ENCODE measurements at places on chromosomes 3 and 15.

DNA sequence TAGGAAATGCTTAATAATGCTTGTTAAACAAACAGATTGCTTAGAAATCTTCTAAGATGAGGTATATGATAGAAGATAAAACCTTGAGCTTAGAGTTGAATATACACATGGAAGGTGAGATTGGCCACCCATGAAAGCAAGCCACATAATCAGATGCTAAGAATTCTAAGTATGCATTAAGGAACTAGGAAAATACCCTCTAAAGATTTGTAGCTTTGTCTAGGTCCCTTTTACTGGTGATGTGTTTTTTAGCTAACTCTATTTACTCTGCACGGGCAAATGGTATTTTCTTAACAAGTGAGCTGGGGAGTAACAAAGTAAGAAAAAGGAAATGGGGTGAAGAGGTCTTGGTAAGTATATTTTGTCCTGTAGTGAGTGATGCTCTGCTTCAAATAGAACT is 310.3 kb downstream of the OXSM start:
- DNase-seq = no peak

- no peak for DNase-seq
Observed at GRCh38 chr3:150407051-150407807, 869 bp upstream of the TSC22D2 start.

DNA sequence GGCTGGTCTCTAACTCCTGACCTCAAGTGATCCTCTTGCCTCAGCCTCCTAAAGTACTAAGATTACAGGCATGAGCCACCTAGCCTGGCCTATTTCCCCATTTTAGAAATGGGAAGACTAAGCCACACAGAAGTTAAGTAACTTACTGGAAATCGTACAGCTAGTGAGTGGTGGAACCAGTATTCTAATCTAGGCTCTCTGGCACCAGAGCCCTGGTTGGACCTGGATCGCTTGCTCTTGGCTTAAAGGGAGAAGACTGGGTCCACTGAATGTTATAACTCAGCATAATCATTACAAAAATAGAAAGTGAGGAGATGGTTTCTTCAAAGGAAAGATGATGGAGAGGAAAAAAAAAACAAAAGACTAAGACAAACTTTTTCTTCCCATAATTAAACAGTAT is 37.4 kb upstream of the CNTN3 start:
- DNase-seq = no peak

DNA sequence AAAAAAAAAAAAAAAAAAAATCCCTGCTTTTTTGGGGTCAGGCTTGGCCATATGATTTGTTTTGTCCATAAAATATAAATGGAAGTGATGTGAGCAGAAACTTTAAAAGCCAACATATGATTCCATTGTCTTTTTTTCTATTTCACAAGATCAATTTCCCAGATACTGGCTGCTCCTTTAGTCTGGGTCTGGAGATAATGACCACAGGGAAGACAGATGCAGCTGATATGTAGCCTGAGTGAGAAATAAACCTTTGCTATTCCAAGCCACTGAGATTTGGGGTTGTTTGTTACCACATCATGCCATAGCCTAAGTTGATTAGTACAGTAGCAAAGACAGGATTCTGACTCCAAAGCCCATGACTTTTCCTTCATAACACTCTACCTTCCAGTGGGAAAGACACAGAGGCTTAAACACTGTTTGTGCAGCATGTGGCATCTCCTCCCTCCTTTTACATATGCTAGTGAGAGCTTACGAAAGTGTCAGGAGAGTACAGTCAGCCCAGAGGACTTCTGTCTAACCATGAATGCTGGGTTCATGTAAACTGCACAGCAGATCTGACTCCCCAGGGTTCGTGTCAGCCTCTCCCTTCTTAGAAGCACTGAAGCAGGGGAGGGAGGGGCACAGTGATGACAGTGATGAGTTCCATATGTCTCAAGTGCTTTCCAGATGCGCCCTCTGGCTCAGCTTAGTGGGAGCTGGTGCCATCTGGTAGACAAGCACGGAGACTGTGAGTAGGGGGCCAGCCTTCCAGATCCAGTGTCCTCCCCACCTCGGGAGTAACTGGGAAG is 36.7 kb upstream of the SLC7A14 start:
- no peak for DNase-seq

DNA sequence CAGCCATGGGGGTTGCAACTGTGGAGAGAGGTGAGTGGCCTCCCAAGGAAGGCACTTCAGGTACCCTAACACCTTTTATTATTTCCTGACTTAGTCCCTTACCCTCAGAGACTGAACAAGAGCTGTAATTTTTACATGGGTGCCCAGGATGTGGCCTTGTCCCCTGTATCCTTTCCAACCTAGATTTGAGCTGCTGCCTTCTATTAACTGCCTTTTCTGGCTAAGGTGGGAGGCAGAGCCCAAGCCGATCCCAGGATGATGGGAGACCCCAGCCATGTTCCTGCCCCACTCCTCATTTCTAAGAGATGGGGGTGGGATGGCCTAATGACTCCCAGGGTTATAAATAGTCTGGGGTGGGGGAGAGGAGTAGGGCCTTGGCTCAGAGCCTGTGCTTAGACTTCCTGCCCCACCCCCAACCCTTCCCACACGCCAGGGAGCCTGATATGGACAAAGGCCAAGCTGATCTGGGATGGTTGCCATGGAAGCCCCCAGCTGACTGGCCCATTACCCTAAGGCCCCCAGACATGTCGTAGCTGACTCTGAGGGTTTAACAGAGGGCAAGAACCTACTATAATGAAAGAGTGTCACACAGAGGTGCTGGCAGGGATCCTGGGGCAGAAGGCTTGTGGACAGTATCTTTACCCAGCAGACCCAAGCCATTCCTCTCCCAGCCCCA is 1.9 kb downstream of the KLHDC8B start:
- DNase-seq = no peak

DNA sequence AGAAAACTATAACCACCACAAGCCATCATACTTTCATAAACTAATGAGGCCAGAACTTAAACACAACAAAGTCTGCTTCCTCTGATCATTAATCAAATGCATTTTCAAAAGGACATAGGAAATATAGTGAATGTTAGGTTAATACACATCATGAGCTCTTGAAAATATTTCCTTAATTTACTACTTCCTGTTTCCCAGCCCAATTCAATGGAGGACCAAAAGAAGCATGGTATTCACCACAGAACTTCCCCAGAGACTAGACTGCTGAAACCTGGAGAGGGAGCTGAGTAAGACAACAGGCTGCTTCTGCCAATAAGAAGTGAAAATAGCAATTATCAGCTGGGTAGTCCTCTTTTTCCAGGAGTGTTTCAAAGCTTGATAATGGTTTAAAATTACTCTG is 250.3 kb downstream of the ULK4 start:
- no peak for DNase-seq
